Karpas-422 (cell line): ENCODE measurements at places on chromosomes 3 and 15.

- H3K27ac ChIP-seq: no peak overlapping the region
- peaks cover 37% of the 10 kb centered on the region for H3K4me1 ChIP-seq
- H3K4me3 ChIP-seq: no peak overlapping the region
- H3K27me3 ChIP-seq: no peaks in the 10 kb centered on the region
These were observed 244.1 kb downstream of the SLCO3A1 start for GRCh38 chr15:92097474-92098178.

- no peak overlapping the region for H3K27ac ChIP-seq
- H3K36me3 ChIP-seq: no peaks in the 10 kb centered on the region
- no peaks in the 10 kb centered on the region for H3K27me3 ChIP-seq
- no peak for DNase-seq
- no peaks in the 10 kb centered on the region for H3K4me1 ChIP-seq
These were observed 13.2 kb upstream of the ADPGK start for GRCh38 chr15:72796515-72797337.

DNA sequence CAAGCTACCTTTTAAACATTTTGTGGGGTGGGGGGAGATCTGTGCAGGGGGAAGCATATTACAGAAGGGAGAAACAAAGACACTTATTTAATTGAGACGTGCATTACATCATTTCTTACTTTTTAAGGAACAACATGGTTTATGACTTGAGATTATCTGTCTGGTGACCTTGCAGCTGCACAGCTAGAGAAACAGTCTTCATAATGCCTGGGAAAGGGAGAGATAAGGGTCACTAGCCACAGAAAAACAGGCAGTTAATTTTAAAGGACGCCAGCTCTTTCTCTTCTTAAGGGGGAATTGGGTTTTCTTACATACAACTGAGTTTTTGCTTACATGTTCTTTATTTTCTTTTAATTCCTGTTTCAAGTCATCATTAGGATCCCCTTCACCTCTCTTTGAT, 147.9 kb downstream of the SST start:
- no peaks in the 10 kb centered on the region for H3K36me3 ChIP-seq
- DNase-seq: peak; percentile 63
- H3K4me1 ChIP-seq: peaks cover 37% of the 10 kb centered on the region
- H3K27me3 ChIP-seq: no peaks in the 10 kb centered on the region

GRCh38 chr3:194993896-194994295, 277.1 kb downstream of the XXYLT1 start:
- peaks cover 2% of the 10 kb centered on the region; the same call in 1 of the 2 replicates for H3K4me1 ChIP-seq
- no peaks in the 10 kb centered on the region for H3K36me3 ChIP-seq
- no peak for DNase-seq
- no peak overlapping the region for H3K4me3 ChIP-seq

GRCh38 chr3:72669224-72669623, 179.0 kb downstream of the SHQ1 start:
- no peaks in the 10 kb centered on the region for H3K27me3 ChIP-seq
- H3K4me1 ChIP-seq: peaks cover 12% of the 10 kb centered on the region
- no peak overlapping the region for H3K27ac ChIP-seq
- no peak overlapping the region for H3K4me3 ChIP-seq

- H3K36me3 ChIP-seq: no peaks in the 10 kb centered on the region
- H3K4me3 ChIP-seq: no peak overlapping the region
- no peak overlapping the region for H3K27ac ChIP-seq
- no peaks in the 10 kb centered on the region for H3K4me1 ChIP-seq
These were observed 206.7 kb upstream of the LINGO1 start for GRCh38 chr15:77839456-77839855.

DNA sequence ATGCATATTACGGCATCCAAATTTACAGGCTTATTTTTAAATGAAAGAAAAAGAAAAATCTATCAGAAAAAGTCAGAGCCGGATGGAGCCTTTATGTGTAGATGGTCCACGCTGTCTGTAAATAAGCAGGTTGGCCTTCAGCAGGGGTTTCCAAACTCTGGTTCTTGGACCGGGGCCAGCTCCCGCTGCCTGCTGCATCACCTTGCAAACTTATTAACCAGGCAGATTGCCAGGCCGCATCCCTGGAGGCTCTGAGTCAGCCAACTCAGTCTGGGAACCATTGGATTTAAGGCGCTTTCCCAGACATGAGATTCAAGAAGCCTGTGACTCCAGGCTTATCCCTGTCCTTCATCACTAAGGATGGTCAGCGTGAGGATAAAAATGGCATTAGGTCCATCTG, 212.4 kb downstream of the OPA1 start:
- no peaks in the 10 kb centered on the region for H3K4me1 ChIP-seq
- DNase-seq: no peak
- H3K4me3 ChIP-seq: no peak overlapping the region
- H3K27ac ChIP-seq: no peak overlapping the region
- H3K27me3 ChIP-seq: no peaks in the 10 kb centered on the region

GRCh38 chr15:79994615-79995014, 23.6 kb upstream of the BCL2A1 start:
- H3K27ac ChIP-seq: no peak overlapping the region
- H3K27me3 ChIP-seq: no peaks in the 10 kb centered on the region
- no peak for DNase-seq
- H3K36me3 ChIP-seq: no peaks in the 10 kb centered on the region
- H3K4me3 ChIP-seq: no peak overlapping the region

DNA sequence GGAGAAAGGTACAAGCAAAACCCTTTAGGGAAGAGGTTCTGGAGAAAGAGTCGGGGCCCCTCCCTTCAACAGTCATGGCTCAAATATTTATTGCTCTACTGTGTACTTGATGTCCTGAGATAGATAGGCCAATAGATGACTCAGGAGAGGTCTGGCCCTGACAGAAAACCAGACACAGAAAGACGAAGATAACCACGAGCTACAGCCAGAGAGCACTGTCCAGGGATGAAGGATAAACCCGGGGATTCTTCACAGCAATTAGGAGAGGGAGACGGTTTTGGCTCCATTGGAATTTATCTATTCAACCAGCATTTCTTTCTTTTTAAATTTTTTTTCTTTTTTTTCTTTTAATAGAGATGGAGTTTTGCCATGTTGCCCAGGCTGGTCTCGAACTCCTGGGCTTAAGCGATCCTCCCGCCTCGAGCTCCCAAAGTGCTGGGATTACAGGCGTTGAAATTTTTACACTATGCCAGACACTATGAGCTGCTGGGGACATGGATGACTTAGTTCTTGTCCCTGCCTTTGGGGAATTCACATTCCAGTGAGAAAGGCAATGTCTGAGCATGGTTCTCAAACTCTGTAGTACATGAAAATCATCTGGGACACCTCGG, 4.6 kb upstream of the CIDEC start:
- no peak overlapping the region for H3K4me3 ChIP-seq
- peaks cover 6% of the 10 kb centered on the region for H3K4me1 ChIP-seq
- no peaks in the 10 kb centered on the region for H3K36me3 ChIP-seq
- no peak for DNase-seq
- H3K27ac ChIP-seq: no peak overlapping the region
- no peaks in the 10 kb centered on the region for H3K27me3 ChIP-seq

- H3K27ac ChIP-seq: peak overlapping the region; percentile 79
- H3K36me3 ChIP-seq: peaks cover 12% of the 10 kb centered on the region; the same call in 1 of the 2 replicates
- DNase-seq: peak; percentile 64
- H3K4me3 ChIP-seq: 0 out of 2 replicates have a peak overlapping the region, but pooled peaks have one; percentile 15
- H3K4me1 ChIP-seq: peaks cover 49% of the 10 kb centered on the region
These were observed 66.5 kb upstream of the PLXND1 start for GRCh38 chr3:129673012-129673411.

- H3K4me1 ChIP-seq: no peaks in the 10 kb centered on the region
- H3K27me3 ChIP-seq: no peaks in the 10 kb centered on the region
- no peaks in the 10 kb centered on the region for H3K36me3 ChIP-seq
- H3K27ac ChIP-seq: no peak overlapping the region
These were observed 358.4 kb upstream of the LMCD1 start for GRCh38 chr3:8143186-8143585.

DNA sequence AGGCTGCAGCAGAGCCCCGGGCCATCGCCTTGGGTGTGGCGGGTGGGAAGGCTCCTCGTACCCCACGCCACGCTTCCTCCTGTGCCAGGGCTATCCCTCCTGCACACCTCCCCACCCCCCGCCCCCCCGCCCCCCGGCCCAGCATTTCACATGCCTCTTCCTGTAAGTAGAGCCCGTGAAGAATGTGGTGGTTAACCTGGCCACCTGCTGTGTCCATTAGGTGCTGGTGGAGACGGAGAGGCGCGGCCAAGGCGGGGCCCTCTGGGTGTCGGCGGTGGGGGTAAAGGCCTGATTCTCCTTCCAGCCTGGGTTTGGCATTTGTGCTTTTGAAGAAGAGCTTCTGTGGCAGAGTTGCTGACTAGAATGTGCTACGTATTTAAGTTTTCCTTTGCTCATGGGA, 127.8 kb downstream of the CHDH start:
- no peak overlapping the region for H3K4me3 ChIP-seq
- no peak overlapping the region for H3K27ac ChIP-seq
- H3K36me3 ChIP-seq: no peaks in the 10 kb centered on the region
- no peaks in the 10 kb centered on the region for H3K4me1 ChIP-seq

- no peak for DNase-seq
- H3K27me3 ChIP-seq: no peaks in the 10 kb centered on the region
- no peak overlapping the region for H3K27ac ChIP-seq
- H3K4me3 ChIP-seq: no peak overlapping the region
These were observed 29.4 kb downstream of the ABCC5 start for GRCh38 chr3:183988216-183988790.

DNA sequence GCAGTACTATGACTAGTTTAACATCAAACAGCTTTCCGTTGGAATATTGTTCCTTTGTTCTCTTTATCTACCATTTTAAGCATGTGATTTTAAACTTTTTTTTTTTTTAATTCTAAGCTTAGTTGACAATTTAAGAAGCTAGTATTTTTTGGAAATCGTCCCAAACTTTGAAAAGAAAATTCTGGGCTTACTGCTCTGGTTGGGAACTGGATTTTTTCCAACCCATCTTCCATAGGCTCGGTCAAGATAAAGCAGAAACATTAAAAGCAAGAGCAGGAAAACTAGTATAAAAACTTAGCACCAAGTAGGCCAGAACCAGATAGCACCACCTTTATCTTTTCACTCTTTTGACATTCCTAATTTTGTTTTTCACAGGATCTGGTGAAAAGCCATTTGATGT, 49.9 kb downstream of the TSC22D2 start:
- H3K4me3 ChIP-seq: no peak overlapping the region
- DNase-seq: no peak
- no peak overlapping the region for H3K27ac ChIP-seq
- H3K36me3 ChIP-seq: peaks cover 19% of the 10 kb centered on the region; the same call in 1 of the 2 replicates

- no peak overlapping the region for H3K27ac ChIP-seq
- H3K4me3 ChIP-seq: no peak overlapping the region
- H3K4me1 ChIP-seq: peaks cover 27% of the 10 kb centered on the region
- DNase-seq: no peak
- H3K27me3 ChIP-seq: no peaks in the 10 kb centered on the region
- no peaks in the 10 kb centered on the region for H3K36me3 ChIP-seq
These were observed 31.9 kb downstream of the STARD5 start for GRCh38 chr15:81291916-81292522.

GRCh38 chr3:60703956-60704736, 547.1 kb downstream of the FHIT start:
- H3K4me3 ChIP-seq: no peak overlapping the region
- H3K4me1 ChIP-seq: no peaks in the 10 kb centered on the region
- no peak for DNase-seq
- no peak overlapping the region for H3K27ac ChIP-seq

DNA sequence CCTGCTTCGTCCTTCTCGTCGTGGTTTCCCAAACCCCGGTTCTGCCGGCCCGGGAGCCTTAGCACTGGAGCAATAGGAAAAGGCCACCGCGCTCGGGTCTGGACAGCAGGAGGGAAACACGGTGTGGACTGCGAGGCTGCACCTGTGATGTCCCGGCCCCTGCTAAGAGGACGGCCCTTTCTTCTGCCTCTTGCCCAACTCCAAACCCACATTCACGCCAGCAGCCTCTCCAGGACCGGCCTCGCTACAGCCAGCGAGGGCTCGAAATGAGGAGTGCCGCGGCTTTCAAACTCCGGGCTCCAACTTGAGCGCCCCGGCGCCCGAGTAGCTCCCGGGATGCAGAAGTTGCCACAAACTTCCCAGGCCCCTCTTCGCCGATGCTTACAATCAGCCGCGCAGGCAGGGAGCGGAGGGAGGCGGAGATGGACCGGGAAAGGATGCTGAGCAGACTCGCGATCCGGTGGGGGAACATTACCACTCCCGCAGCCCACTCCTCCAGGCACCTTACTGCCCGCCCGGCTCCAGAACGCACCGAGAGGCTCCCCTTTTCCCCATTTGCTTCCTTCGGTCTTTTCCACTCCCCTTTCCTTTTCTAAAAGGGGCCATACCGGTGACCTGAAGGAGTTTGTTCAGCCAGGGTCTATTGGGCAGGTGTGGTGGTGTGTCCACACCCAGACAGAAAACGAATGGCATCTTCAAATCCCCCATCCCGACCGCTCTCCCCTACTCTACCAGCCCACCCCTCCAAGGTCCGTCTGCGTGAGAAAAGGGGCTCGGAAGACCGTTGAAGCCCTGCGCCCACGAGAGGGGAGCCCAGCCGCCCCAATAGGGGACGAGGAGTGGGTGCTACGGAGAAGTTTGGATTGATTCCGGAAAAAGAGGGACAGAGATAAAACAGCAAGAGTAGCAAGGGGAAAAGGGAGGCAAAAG, 18.8 kb upstream of the SATB1 start:
- no peak overlapping the region; the same call in 1 of the 2 replicates for H3K4me3 ChIP-seq
- DNase-seq: no peak
- H3K27ac ChIP-seq: no peak overlapping the region
- H3K27me3 ChIP-seq: no peaks in the 10 kb centered on the region; the same call in 1 of the 2 replicates
- H3K36me3 ChIP-seq: no peaks in the 10 kb centered on the region

DNA sequence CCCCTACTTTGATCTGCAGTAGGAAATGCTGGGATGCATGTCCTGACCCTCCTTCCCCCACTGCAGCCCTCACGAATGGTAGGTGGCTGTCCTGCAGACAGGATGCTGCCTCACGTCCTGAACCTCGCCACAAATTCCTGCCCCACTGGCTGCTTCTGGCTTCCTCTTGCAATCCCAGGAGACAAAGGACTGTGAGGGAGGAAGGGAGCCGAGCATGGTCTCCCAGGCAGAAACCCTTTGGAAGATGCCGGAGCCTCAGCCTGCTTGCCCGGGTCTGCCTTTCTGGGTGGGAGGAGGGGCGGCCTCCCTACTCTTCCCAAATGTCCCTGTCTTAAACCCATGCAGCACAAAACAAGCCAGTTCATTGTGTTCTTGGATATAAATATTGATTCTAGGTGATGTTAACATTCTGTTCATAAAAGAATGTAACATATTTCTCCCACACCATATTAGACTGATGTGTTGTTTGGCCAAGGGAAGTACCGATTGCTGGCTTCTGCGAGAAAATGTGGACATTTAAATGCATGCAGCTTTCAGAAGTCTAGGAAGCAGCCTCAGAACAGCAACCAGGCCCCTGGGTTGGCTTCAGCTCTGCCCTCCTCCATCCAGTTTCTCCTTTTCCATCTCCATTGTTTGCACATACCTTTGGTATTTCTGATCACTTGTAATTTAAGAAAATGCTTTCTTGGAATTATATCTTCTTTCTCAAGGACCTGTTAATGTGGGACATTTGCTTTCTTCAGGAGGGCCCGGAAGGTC, 75.3 kb downstream of the HMG20A start:
- no peak overlapping the region for H3K27ac ChIP-seq
- H3K27me3 ChIP-seq: 0 out of 2 replicates have a peak, but pooled peaks cover 2% of the 10 kb centered on the region
- no peak overlapping the region for H3K4me3 ChIP-seq

DNA sequence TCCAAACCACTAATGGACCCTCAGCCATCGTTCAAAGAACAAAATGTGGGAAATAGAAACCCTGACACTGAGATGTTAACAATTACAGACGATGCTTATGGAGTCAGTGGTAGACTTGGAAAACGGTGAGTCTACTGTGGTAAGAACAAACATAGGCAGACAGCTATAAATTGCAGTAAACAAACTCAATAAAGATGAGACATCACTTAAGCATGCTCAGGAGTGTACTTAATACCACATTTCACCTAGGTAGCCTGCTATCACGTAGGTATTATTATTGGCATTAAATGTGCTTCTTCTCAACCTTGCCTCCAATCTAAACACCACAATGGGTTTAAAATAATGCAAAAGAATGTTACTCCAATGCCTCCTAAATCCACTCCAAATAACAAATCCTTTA, 2.5 kb downstream of the OSBPL10 start:
- no peaks in the 10 kb centered on the region for H3K27me3 ChIP-seq
- H3K27ac ChIP-seq: peak overlapping the region; percentile 98
- peaks cover 39% of the 10 kb centered on the region for H3K36me3 ChIP-seq
- peaks cover 76% of the 10 kb centered on the region for H3K4me1 ChIP-seq
